ENCODE measurements at places on chromosomes 16 and 17.

DNA sequence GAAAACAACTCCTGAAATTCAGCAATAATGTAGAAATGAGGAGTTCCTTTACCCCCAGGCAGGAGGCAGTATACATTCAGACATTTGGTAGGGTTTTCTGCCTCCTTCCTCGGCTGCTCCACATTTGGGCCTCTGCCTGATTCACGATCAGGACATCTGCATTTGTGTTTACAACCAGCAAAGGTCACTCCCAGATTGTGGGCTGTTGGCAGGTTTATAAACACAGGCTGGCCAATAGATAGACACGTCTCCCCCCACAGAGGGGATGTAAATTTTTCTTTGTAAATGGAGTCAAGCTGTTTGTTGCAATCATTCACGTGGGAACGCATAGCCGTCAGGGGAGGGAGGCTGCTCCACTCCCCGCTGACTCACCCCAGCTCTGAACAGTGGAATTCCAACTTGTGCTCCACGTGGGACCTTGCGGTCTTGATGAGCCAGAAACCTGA lies 252.1 kb upstream of the N4BP1 start:
- no peak for DNase-seq

- DNase-seq = no peak
Observed at GRCh38 chr16:54930005-54930868, at the start of gene IRX5. Gene IRX5, plus strand, starts transcription at chr16:54930865. Its CDS starts 334 bp downstream, at chr16:54931199.

- no peak for DNase-seq
Observed at GRCh38 chr17:77314601-77315000, 173.8 kb downstream of the SEC14L1 start.

GRCh38 chr16:7378024-7378695 lies 45.5 kb downstream of the RBFOX1 start:
- no peak for DNase-seq

GRCh38 chr17:41516830-41517283 lies 1.8 kb downstream of the KRT15 start:
- DNase-seq = no peak

DNA sequence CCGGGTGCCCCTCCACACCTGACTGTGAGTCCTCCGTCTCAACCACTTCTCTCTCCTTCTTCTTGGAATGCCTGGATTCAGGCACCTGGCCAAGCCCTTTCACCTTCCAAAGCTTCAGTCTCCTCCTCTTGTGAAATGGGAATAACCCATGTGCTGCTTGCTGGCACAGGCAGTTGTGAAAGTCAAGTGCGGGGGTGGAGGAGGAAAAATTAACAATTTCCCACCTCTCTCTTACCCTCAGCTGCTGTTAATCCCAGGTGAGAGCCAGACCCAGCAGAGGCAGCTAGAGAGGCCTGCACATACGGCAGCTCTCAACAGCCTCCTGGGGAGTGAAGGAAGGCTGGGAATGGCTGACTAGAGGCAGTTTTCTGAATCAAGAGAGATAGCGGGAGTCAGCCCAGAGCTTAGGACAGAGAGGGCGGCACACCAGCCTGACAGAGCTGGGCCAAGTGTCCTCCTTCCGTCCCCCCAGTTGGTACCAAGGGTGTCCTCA lies 77.9 kb upstream of the LGALS9 start:
- no peak for DNase-seq

GRCh38 chr17:45380991-45381390 lies 51.7 kb downstream of the ARHGAP27 start:
- DNase-seq = no peak

DNA sequence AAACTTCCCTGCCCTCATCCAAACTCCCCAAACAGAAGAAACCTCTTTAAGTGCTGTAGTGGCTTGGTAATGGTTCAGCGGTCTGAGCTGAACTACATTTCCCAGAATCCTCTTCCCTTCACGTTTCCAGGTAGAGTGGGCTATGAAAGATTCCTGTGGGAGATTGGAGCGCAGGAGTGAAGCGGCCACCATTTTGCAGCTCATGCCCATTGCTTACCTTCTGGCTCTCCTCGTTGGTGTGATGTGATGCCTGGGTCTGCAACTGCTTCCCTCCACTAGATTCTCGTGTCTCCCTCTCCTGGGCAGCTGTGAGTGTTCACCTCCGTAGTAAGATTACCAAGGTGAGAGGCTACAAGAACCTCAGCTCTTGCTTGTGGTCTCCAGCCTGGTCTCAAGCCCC lies 82.1 kb downstream of the GPR139 start:
- DNase-seq = no peak

- DNase-seq = no peak
Observed at GRCh38 chr16:48836067-48836466, 226.1 kb upstream of the N4BP1 start.

GRCh38 chr16:80299416-80299815 lies 241.4 kb upstream of the DYNLRB2 start:
- DNase-seq = no peak

- DNase-seq = no peak
Observed at GRCh38 chr17:47978324-47978723, 7.4 kb downstream of the CDK5RAP3 start.

DNA sequence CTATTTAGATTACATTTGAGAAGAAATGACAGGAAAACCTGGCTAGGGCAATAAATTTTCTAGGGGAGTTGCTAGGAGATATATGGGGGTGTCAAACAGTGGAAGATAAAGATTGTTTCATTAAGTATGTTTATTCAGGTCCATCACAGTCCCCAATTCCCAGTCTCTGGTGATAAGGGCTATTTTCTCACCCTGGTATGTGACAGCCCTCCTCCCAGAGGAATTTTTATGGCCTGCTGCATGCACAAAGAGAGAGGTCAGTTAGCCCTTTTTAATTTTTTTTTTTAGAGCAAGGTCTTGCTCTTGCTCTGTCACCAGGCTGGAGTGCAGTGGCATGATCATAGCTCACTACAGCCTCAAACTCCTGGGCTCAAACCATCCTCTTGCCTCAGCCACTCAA lies 53.6 kb upstream of the ATF7IP2 start:
- DNase-seq = no peak

DNA sequence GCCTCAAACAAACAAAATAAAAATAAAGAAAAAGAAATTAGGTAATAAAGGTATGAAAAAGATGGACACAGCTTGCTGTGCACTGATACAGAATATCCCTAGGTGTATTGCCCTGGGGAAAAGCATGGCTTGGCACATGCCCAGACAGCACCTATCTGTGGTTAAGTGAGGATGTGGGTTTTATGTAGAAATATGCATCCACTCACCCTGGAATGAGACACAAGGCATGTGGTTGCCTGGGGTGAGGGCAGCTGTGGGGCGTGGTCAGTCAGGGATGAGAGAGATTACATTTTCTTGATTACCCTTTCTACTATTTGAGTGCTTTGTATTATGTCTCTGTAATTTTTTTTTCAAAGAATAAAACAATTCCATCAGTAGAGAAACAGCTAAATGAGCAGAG lies 6.9 kb downstream of the PLLP start:
- DNase-seq = peak; percentile 39

DNA sequence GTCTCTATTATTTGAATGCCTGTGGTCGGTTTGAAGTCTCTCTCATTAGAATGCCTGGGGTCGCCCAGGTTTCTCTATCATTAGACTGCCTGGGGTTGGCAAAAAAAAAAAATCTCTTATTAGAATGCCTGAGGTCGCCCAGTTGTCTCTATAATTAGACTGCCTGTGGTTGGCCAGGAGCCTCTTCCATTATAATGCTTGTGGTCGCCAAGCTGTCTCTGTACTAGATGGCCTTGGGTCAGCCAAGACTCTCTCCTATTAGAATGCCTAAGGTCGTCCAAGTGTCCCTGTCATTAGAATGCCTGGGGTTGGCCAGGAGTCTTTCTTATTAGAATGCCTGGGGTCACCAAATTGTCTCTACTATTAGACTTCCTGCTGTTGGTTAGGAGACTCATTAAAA lies 2228.4 kb downstream of the TP53TG3F start:
- no peak for DNase-seq

DNA sequence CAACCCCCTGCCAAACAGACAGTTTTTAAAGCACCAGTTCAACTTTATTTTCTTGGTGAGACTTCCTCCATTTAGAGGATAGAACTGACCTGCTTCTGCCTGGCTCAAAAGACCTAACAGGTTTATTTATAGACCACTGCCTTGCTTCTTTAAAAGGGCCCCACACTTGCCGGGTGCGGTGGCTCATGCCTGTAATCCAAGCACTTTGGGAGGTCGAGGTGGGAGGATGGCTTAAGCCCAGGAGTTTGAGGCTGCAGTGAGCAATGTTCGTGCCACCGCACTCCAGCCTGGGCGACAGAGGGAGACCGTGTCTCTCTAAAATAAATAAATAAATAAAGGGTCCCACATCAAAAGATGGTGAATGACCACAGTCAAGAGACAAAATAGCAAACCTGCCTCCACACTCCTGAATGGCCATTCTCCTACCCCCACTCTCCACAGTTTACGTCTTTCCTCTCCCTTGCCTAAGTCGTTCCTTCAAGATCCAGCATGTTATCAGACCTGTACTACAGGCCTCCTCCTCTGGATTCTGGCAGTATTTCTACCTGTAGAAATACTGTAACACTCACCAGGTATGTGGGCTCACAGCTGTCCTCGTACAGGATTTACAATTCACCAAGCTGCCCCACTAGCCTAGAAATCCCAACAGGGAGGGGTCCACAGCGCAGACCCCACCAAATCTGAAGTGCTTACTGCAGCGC lies 95.6 kb downstream of the SMG6 start:
- DNase-seq = no peak

DNA sequence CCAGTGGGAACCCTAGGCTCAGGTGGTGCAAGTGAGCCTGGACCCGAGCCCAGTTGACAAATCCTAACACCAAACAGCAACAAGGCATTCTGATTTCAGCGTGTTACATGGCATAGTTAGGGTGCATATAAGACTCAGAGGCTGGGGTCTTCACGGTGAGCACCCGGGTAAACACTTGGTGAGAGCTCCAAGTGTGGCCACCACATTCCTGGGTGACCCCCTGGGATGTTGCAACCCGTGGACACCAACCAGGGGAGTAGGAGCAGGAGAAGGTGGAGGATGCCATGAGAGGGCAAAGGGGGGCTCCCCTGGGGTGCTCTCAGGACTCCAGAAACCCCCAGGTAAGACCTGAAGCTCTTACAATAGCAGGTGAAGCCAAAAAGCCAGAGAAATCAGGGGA lies 69.9 kb upstream of the CDH5 start:
- no peak for DNase-seq

DNA sequence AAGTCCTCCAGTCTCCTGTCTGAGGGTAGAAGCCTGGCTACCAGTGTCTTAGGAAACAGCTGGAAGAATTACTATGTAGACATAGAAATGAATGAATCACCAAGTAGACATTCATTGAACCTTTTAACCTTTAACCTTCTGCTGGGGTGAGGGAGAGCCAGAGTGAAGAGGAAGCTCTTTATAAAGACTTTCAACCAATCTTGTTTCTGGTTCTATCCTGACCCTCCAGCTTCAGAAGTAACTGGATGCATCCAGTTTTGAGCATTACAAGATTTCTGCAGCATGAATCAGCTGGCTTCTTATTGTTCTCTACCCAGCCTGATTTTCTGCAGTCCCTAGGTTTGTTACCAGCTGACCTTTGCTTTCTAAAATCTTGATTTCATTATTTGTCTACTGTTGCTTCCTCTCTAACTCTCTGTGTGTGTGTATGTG lies 8.5 kb downstream of the TEKT1 start:
- DNase-seq = no peak

GRCh38 chr17:47254403-47254943 lies 846 bp downstream of the ITGB3 start:
- no peak for DNase-seq

DNA sequence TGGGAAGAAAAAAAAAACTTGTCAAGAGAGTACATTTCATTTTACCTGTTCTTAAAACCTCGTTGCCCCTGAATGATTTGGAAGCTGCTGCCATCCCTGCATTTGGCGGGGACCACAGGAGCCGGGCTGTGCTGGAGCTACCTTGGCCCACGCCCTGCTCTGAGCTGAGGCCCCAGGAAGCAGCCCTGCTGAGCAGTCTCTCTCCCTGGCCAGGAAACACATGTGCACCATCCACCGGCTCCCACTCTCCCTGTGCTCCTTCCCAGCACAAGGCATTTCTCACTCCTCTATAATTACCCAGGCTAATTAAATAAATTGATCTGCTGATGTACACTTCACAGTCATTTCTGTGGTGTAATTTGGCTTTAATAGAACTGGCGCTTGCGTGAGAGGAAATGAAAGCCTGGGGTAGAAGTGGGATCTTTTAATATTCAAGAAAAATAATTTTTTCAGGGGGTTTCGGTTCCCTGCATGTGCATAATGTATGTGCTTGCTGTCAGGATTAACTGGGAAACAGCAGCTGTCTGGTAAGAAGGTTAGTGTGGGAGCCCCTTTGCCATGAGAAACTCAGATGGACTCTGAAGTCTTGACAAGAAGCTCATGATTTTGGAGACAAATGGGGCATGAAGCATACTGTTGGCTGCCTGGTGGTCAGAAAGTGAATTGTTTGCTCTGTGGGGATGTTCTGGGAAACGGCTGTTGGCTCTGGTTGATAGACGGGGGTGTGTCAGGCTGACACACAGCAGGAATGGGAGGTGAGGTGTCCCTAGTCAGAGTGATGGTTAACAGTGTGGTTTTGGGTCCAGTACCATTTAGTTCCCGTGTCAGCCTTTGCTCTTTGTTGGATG lies 252.3 kb upstream of the EEF2KMT start:
- no peak for DNase-seq

- DNase-seq = no peak
Observed at GRCh38 chr16:77868478-77868877, 80.1 kb downstream of the VAT1L start.

GRCh38 chr16:81713295-81713772 lies 65.8 kb upstream of the PLCG2 start:
- DNase-seq = no peak

GRCh38 chr17:28857905-28858800 lies 3.3 kb downstream of the ERAL1 start:
- no peak for DNase-seq

DNA sequence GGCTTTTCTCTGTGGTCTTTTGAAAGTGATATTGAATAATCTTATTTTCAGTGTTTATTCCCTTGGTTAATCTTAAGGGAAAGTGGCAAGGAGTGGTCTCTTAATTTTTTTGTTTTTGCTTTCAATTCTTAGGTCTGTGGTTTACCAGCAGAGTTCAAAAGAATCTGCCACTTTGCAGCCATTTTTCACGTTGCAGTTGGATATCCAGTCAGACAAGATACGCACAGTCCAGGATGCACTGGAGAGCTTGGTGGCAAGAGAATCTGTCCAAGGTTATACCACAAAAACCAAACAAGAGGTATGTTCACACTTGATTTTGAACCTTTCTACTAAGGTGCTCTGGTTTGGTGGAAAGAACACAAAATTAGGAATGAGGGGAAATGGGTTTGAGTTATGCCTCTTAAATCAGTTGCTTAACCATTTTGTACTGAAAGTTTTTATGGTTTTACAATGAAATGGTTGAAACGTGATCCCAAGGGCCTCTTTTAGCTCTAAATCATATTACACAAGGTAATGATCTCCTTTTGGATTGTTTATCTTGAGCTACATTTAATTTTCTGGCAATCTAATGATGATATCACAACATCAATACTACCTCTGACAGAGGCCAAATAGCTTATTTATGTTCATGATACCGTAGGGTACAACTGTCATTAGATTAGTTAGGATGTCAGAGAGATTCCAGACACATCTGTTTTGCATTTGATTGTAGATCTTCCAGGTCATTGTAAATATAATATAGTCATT lies 51.6 kb upstream of the CRISPLD2 start:
- DNase-seq = no peak
